ENCODE measurements at places on chromosomes 5 and 9. TPM values are rescaled to one million over a fixed set of nuclear protein-coding genes. Genes with fewer than 3 reads are reported as not detected.

Gene JAK2
- total RNA-seq = 14.4 TPM

Gene SLCO4C1
- 0.49 TPM for total RNA-seq

Gene LCN9
- total RNA-seq = not detected

Gene WNT8A
- total RNA-seq = not detected

Gene MAML1
- 12.9 TPM for total RNA-seq

Gene LEAP2
- total RNA-seq = 0.12 TPM

Gene TICAM2
- total RNA-seq = 11.5 TPM

Gene MARCOL
- not detected for total RNA-seq

Gene CTXN3
- total RNA-seq = not detected

Gene CCDC192
- total RNA-seq = not detected

Gene STC2
- 553 TPM for total RNA-seq

Gene CCL28
- 6.7 TPM for total RNA-seq

Gene ACOT12
- not detected for total RNA-seq

Gene NR2F1-AS1
- total RNA-seq = 26.2 TPM

Gene EIF4E1B
- total RNA-seq = not detected

Gene COL23A1
- 14.7 TPM for total RNA-seq

Gene BARHL1
- not detected for total RNA-seq

Gene SHOC1
- not detected for total RNA-seq

Gene LTC4S
- total RNA-seq = 1.6 TPM

Gene CSF2
- not detected for total RNA-seq

Gene NXNL2
- total RNA-seq = 2.1 TPM

Gene AGXT2
- total RNA-seq = not detected

Gene FAM221B
- not detected for total RNA-seq

Gene TPPP
- total RNA-seq = under 0.01 TPM

Gene SPZ1
- not detected for total RNA-seq

Gene DNM1
- total RNA-seq = 119 TPM

Gene PPP2R2B
- total RNA-seq = not detected

Gene IL13
- total RNA-seq = 0.24 TPM

Gene GPRIN1
- 3.9 TPM for total RNA-seq

Gene SCGB3A1
- not detected for total RNA-seq

Gene ACSL6
- under 0.01 TPM for total RNA-seq

Gene FGF10
- 1.9 TPM for total RNA-seq

Gene MYMK
- not detected for total RNA-seq

Gene HAND1
- 0.12 TPM for total RNA-seq

Gene PCDHB10
- 0.81 TPM for total RNA-seq

Gene HAPLN1
- 179 TPM for total RNA-seq

Gene ENG
- total RNA-seq = 33.0 TPM

Gene SREK1IP1
- 17.5 TPM for total RNA-seq

Gene KIF4B
- total RNA-seq = under 0.01 TPM

Gene C9orf43
- total RNA-seq = 0.49 TPM

Gene NR2F1
- total RNA-seq = 25.5 TPM

Gene PCA3
- not detected for total RNA-seq

Gene LCN15
- not detected for total RNA-seq

Gene TAL2
- total RNA-seq = not detected

Gene DMRT2
- 0.16 TPM for total RNA-seq

Gene DBH
- not detected for total RNA-seq

Gene ENTPD2
- not detected for total RNA-seq

Gene PDGFRB
- total RNA-seq = 543 TPM

Gene SLC6A19
- not detected for total RNA-seq

Gene BAAT
- total RNA-seq = not detected
